ENCODE measurements at places on chromosomes 4 and X.

DNA sequence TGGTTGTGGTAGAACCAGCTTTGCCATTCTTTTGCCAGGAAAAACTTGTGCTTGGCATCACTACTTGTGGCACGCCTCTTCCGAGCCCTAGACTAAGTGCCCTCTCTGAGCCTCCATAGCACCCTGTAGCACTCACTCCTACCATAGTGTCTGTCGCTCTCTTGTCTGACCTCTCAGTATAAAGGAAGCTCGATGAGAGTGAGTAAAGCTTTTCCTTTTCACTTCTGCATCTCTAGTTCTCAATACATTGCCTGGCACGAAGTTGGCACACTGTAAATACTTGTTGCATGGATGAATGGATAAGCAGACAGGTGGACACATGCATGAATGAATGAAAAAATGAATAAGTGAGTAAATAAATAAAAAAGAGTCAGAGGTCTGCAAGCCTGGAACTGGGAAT is 48.3 kb downstream of the TLR10 start:
- DNase-seq, result no peak

DNA sequence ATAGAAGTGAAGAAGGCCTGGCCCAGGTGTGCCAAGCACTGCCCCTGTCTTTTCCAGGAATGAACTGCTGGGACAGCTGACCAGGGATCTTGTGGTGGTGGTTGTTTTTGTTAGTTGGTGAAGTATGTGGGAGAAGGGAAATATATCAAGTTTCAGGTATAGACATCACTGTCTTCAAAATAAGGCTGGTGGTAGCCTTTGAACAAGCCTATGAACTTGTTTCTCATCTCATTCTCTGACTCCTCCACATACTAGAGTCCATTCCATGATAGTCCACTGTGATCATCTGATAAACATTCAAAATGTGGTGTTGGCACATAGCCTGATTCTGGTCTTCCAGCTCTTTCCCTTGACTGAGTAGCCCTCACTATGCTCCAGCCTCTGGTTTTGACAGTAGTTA is 303.7 kb downstream of the CAMK2D start:
- DNase-seq, result no peak

GRCh38 chr4:128570387-128570975 is 239.0 kb upstream of the JADE1 start:
- no peak for DNase-seq

DNA sequence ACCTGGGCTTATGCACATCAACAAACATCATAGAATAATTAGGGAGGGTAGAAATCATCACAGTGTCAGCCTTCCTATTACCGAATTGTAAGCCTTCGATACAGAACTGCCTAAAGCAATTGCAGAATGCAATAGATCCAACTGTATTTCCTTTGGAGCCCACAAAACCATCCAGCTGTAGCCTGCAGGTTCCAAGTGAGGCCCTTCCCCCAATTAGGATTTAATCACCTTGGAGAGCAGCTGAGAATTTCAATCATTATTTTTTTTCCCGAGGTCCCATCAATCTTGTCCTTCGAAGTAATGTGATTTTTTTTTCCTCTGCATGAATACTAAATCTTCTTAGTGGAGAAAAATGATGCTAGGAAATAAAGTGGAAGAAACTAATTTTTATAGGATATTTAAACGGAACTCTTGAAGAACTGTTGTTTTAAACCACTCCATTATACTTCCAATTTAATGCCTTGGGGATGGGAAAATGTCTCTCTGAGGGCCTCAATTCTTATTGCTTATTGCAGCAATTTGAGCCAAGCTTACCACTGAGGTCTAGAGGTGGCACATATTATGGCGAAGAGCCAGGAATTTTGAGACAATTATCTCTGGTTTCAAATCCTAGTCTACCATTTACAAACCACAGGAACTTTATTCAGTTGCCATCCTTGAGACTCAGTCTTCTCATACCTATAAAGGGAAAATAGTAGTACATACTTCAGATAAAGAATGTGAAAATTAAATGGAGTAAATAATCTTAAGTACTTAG is 953.4 kb upstream of the IGFBP7 start:
- no peak for DNase-seq

- no peak for DNase-seq
Observed at GRCh38 chr4:21011106-21011505, 310.8 kb downstream of the PACRGL start.

DNA sequence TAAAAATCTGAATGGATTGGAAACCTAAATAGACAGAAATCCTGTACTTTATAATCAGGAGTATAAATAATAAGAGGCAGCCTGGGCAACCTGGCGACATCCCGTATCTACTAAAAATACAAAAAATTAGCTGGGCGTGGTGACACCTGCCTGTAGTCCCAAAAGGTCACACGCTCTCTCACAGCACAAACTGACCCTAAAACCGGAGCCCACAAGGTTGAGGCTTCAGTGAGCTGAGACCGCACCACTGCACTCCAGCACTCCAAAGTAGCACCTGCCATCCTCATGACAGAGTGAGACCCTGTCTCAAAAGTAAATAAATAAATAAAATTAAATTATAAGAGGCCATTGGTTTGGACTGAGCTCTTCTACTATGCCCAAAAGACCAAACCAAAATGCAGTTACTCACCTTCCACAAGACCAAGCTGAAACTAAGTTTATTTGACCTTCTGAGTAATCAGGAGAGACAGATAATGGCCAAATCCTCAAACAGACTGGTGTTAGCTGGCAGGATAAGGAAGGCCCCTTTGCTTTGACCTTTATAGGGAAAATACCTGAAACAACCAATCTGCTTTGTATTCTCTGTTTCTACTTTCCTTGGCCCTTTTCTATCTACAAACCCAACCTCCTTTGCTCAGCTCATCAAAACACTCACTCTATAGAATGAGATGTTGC is 3.2 kb upstream of the GRSF1 start:
- no peak for DNase-seq

GRCh38 chr4:161926033-161926828 is 237.6 kb downstream of the FSTL5 start:
- no peak for DNase-seq

DNA sequence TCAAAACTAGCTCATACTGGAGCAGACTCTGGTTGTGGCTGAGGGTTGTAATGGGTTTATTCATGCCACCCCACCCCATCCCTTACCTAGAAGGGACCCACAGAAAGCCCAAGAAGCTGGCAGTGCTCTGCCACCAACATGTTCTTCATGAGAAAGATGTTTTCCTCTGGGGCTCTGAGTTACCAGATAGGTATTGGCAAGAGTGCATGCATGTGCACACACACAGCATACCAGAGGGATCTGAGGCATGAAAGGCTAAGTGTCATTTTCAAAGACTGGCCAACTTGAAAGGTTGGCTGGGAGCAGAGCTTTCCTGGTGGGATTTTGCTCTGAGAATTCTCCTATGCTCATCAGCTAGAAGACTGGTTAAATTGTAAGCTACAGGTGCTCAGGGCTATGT is 65.2 kb downstream of the PHOX2B start:
- no peak for DNase-seq

- no peak for DNase-seq
Observed at GRCh38 chr4:993111-994029, at the start of gene SLC26A1. TSS of gene SLC26A1 (minus strand) at chr4:993404. CDS start at chr4:991703, 1,701 bp downstream.

- no peak for DNase-seq
Observed at GRCh38 chr4:40254608-40255392, 58.0 kb downstream of the RHOH start.

DNA sequence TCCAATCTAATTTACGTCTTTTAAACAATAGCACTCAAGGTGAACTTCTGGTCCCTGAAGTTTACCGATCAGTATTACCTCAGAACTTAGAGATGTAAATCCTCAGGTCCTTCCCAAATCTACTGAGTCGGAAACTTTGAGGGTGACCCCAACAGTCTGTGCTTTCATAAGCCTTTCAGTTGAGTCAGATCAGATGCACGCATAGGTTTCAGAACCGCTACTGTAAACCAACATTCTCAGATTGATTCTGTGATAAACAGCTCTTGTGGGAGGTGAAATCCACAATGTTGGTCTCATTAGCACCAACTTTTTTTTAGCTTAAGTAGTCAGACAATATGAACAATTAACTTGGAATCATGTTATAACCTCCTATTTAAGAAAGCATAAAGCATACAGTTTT is 86.0 kb downstream of the WWC2 start:
- no peak for DNase-seq

DNA sequence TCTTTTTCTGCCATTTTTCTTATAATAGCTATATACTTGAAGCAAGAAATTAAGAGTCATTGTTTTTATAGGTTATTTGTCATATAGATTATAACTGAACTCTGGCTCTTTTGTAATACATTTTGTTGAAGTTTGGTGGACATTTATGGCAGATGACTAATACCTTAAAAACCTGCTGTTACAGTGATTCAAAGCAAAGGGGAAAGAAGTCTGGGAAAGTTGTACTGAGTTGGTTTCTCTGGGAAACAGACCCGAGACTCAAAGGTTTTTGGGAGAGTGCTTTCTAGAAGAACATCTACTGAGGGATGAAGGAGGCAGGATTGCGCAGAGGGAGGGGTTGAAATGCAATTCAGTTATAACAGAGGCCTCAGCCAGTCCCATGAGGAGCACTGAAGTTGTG is 35.9 kb downstream of the NAP1L5 start:
- no peak for DNase-seq

DNA sequence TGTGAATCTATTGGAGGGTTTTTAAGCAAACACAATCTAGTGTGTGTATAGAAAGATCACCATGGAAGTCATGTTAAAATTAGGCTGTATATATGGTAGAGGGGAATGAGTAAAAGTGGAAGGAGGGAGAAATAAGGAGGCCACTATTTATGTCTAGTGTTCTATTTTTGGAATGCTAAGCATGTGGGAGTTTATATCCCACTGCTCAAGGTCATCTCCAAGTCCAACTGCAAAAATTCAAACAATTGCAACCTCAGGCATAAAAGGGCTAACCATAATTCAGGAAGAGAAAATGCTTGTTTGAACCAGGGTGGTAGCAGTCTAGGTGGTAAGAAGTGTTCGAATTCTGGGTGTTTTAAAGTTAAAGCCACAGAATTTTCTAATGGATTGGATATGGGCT is 39.2 kb downstream of the SERPINA7 start:
- no peak for DNase-seq

GRCh38 chrX:41932885-41933284 is 9.5 kb upstream of the CASK start:
- no peak for DNase-seq

DNA sequence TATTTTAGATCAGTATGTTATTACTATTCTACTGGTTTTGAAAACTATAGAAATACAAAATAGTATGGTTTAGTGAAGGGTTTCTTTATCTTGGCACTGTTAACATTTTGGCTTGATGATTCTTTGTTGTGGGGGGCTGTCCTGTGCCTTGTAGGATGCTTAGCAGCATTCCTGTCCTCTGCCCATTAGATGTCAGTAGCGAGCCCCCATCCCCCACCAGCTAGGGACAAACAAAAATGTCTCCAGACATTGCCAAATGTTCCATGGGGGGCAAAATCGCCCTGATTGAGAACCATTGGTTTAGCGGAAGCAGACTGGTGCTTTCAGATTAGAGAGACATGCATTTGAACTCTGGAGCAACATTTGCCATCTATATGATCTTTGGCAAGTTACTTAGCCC is 23.3 kb downstream of the SPARCL1 start:
- DNase-seq, result no peak

- no peak for DNase-seq
Observed at GRCh38 chrX:153593811-153594500, 5.0 kb downstream of the CCNQ start.
